ENCODE measurements at places on chromosomes 4 and X.

DNA sequence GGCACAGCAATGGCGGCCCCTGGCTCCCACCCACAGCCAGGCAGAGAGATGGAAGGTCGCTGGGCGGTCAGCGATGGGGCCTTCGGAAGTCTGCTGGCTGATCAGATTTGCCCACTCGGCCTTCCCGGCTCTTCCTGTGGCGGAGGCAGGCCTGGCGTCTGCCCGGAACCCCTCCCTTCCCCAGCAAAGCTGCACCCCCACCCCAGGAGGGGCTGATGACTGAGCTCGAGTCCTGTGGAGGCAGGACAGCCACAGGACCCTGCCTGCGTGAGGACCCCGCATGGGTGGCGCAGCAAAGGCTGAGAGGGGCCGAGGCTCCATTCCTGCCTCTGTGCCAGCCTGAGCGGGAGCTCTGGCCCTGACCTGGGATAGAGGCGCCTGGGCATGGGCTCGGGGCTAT, 34.8 kb downstream of the TACC3 start:
- DNase-seq = no peak

DNA sequence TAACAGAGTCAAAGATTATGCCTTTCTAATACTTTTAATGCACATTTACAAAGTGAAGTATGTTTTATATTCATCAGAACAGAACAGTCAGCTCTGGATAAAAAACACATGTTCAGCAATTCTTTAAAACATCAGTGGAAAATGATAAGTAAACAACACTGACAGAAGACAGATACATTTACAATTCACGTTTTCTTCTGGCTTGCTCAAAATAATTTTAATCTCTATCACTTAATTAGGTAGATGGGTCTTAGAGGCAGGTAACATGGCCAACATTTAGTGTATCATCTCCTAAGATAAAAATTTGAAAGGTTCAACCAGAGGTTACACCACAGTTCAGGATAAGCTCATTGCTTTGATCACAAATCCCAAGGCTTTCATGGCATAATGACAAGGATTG, 156.8 kb upstream of the MAB21L2 start:
- DNase-seq = no peak

DNA sequence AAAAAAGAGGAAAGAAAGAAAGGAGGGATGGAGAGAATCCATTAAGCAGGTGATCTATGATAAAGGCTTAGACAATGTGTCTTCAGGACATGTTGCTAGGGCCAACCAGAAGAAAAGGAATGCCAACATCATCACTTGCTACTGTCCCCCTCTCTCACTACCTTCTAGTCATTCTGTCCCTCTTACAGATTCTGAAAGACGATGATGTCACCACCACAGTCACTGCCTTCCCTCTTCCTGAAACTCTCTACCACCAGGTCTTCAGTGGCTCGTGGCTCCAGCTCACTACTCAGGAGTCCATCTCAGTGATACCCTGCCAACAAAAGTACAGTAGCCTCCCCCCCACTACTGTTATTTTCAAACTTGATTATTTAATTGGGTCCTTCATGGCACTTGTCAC, 64.0 kb downstream of the KCNIP4 start:
- DNase-seq = no peak

DNA sequence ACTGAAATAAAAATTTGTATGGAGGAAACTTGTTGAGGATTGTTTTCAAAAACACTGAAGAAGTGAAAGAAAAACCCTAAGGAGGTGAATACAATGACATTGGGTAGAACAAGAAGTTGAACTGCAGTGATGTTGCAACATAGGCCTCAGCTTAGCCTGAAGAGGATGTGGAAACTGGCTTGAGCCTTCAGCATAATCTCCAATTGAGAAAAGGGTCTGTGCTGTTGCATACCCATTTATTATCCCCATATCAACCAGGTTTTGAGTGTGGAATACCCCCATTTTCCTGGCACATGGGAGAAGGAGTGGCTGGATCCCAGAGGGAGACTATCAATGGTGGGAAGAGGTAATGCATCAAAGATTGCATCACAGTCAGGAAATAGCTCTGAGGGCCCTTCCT, 695.0 kb upstream of the HS3ST1 start:
- no peak for DNase-seq

DNA sequence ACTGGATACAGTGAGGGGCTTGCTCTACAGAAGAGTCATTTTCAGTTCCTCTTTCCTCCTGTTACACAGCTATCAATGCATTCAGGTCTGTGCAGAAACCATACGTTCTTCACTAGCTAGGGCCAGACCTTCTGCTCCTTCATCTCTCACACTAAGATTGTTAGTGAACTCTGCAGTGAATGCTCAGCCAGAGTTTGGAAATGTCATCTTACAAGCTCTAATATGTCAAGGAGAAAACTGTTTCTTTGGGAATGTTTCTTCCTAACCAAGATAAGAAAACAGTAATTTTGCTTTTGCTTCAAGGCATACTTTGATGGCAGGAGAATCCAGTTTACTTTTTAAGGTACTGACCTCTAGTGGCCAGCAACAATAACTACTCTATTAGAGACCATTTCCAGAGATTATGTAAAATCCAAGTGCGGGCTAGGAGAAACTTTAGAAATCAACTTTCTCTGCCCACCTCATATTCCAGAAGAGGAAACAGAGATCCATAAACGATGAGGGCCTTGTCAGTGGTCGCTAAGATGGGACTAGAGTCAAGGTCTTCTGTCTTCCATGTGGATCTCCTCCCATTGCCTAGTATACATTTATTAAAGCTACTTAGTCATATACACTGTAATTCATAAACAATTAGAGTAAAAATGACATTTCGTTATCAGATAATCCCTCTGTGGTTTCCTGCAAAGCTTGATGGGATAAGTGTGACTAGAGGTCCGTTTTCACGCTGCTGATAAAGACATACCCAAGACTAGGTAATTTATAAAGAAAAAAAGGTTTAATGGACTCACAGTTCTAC, 12.1 kb upstream of the CC2D2A start:
- DNase-seq = no peak

DNA sequence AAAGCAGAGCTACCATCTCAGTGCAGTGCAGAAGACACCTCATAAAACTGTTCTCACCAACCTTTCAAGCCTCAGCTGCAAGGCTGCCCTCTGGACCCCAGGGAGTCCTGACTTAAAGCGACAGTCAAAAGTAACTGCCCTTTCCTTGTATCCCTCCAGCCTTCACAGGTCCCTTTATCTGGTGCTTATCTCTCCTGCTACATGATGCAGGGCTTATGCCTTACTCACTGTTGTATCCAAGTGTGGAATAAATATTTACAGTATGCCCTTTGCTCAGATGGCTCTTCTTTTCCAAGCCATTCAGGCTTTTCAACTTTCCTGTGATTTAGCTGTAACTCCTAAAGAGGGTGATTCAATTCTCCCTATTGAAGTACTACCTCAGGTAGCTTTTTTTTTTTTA, 92.6 kb downstream of the KDR start:
- DNase-seq = no peak

DNA sequence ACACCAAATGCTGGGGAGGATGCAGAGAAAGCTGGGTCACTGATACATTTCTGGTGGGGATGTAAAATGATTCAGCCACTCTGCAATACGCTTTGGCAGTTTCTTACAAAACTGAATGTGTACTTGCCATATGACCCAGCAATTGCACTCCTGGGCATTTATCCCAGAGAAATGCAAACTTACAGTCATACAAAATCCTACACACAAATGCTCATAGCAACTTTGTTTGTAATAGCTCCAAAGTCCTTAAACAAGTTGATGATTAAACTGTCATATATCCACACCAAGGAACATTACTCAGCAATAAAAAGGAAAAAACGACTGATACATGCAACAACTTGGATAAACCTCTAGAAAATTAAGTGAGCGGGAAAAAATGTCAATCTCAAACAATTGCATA, 12.3 kb downstream of the MID1 start:
- DNase-seq = no peak

- no peak for DNase-seq
These were observed 890 bp downstream of the RASSF6 start for GRCh38 chr4:73619346-73619745.

DNA sequence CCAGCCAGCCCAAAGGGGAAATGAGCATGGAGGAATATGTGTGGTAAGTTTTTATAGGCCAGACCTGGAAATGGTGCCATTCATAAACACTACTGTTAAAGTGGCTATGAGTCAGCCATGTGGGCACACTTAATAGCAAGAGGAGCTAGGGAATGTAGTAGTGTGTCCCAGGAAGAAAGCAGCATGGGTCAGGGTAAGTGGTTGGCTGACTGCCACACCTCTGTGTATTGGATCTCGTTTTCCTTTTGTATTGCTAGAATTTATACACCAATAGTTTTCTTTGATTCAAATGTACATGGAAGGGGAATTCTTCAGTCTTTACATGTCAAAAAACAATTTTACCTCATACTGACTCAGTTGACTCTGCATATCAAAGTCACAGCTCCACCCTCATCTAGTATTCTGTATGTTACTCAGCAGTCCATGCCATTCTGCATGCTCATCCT, 22.9 kb upstream of the SGMS2 start:
- no peak for DNase-seq

- DNase-seq = no peak
These were observed 18.3 kb downstream of the CNGA2 start for GRCh38 chrX:151752847-151753246.

GRCh38 chr4:48343035-48343434, 1.7 kb downstream of the SLAIN2 start:
- DNase-seq = no peak

DNA sequence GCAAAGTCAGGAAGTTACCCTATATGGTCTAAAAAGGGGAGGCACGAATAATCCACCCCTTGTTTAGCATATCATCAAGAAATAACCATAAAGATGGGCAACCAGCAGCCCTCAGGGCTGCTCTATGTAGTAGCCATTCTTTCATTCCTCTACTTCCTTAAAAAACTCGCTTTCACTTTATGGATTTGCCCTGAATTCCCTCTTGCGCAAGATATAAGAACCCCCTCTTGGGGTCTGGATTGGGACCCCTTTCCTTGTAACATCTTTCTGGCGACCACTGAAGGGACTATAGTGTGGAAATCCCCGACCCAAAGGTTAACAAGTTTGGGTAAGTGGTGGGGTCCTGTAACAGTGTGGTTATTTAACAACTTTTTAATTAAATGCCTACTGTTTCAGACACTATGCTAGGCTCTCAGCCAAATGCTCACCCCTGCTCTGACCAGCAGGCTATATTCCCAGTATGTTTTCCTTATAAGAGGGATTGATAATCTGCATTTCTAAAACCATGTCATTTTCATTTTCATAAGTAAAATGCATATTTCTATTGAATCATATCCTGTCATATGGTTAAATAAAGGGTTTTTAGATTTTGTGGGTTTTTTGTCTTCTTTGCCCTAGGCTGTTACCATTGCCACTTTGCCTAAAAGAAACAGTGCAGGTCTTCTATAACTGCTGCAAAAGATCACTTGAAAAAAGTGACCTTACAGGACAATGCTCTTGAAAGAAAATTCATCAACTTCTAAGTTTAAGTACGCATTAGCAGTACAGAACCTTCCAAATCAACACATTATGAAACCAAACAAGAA, 41.5 kb downstream of the ANAPC10 start:
- DNase-seq = no peak

- no peak for DNase-seq
These were observed 326.3 kb downstream of the RAPGEF2 start for GRCh38 chr4:159428975-159429692.

DNA sequence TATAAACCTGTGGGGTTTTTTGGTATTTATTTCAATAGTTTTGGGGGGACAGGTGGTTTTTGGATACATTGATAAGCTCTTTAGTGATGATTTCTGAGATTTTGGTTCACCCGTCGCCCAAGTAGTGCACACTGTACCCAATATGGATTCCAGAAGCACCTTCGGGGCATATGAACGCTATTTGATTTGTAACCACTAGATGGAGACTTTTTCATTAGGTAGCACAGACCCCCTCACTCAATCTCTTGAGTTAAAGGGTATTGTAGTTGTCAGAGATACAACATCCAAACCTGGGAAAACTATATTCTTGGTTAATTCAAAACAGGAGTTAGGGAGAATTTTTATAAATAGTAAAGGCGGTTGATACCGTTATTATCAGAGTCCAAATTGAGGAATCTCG, 79.8 kb downstream of the SPANXN3 start:
- peak; percentile 13 for DNase-seq

DNA sequence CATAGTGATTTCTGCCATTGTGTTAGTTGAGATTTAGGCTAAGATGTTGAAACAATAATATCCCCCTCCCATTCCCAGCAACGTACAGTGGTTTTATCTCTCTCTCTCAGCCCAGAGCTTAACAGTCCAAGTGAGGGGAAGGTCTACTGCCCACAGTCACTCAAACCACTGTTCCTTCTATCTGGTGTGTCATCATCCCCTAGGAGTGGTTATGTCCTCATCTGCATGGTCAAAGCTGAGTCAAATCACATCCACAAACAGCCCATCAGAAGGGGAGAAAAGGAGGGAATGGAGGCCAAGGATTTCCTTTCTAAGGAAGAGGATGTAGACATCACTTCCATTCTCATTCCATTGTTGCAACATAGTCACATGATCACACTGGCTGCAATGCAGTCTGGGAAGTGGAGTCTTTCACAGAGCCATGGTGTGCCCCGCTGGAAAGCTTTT, 42.8 kb upstream of the CHRNA9 start:
- DNase-seq = no peak

- no peak for DNase-seq
These were observed 341.1 kb downstream of the RAPGEF2 start for GRCh38 chr4:159443975-159444374.

GRCh38 chr4:140497747-140498636, at the start of gene MGAT4D:
MGAT4D (minus strand) TSS chr4:140498293; CDS start chr4:140498222, 71 bp downstream.
- no peak for DNase-seq

DNA sequence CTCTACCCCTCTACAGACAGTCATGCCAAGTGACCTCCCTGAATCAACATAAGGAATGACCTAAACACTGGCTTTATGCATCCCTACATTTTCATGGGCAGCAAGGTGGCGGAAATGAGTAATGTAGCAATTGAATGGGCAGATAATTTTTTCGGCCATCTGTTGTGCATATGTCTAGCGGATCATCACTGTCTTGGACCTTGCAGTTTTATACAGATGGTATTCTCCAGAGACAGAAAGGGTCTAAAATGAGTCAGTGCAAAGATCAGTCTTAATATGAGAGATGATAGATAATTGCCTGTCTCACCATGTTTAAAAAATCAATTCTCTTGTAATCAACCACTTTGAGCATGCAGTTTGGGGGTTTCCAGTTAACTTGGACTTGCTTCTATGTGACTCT, 177.3 kb upstream of the DKK2 start:
- no peak for DNase-seq

- no peak for DNase-seq
These were observed 86.0 kb downstream of the LRP2BP start for GRCh38 chr4:185309770-185310169.

DNA sequence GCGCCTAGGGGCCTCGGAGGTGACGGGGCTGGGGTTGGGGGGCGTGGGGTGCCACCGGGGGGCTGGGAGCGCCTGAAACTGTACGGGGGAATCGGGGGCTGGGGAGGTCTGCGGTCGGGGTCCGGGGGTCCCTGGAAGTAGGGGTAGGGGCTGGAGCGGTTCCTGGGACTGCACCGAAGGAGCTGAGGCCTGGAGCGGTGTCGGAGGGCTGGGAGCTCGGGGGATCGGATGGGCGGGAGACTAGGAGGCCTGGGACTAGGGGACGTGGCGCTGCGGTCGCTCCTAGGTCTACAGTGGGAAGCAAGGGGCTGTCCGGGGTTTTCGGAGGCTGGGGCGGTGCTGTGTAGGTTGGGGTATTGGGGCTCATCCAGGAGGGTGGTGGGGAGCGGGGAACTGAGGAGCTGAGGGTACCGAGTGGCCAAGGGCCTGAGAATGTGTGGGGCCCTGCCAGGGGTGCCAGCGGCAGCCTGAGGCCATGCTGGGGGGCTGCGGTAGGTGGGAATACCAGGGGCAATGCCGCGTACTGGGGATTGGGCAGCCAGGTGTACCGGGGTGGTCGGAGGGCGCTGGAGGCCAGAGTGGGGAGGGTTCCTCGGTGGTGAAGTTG, 562 bp downstream of the AKAP17A start:
- no peak for DNase-seq

- no peak for DNase-seq
These were observed 310.7 kb downstream of the STK32B start for GRCh38 chr4:5361968-5362367.
